Stimulated activated CD4-positive, alpha-beta T cell treated with anti-CD3 and anti-CD28 coated beads, Interleukin-4, amount 100 ng/mL, for 1 hour (primary cell): ENCODE measurements at places on chromosomes 2 and 18.

GRCh38 chr2:148273158-148273691, 252.3 kb downstream of the MBD5 start:
- DNase-seq = no peak

DNA sequence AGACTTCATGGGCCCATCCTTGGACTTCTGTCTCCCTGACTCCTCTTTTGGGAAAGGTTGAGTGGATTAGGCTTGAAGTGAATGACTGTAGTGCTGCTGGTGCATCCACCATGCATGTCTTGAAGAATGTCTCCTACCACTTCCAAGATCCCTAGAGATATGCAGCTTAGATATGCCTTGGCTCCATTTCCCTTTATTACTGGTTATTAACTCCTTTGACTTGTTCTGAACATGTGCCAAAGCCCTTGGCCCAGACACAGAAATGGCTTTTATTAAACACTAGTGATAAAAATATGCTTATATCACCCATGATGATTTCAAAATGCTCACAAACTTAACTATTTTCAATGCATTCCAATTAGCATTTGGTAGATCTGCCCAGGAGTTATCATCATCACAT, 90.0 kb upstream of the SLC14A2 start:
- no peak for DNase-seq

DNA sequence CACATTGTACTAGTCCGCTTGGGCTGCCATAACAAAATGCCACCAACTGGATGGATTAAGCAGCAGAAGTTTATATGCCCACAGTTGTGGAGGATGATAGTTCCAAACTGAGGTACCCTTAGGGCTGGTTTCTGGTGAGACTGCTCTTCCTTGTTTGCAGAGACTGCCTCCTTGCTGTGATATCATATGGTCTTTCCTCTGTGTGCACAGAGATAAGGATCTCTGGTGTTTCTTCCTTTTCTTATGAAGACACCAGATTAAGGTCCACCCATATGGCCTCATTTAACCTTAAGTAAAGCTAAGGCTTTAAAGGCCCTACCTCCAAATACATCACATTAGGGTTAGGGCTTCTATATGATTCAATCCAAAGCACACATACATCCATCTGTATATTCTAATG, 738.2 kb upstream of the GCFC2 start:
- DNase-seq = no peak

DNA sequence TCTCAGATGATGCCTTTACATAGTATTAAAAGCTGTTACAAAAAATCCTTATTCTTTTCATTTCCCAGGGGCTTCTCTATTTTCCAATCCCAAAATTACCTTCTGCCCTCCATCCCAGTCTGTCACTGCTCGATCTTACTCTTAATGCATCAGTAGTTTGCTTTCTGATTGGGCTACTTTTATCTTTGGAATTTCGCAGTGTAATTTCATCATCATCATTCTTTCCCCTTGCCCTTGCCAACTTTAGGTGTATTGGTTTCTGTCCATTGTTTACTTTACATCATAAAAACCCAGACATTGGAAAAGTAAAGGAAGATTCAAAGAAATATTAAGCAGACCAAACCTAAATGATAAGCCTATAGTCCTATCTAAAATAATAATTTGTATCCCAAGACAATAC, 457.2 kb downstream of the PIK3C3 start:
- no peak for DNase-seq

GRCh38 chr2:134333646-134334189, 79.8 kb downstream of the MGAT5 start:
- DNase-seq = no peak

GRCh38 chr2:171319164-171319810, 114.5 kb downstream of the METTL8 start:
- peak; percentile 35 for DNase-seq

DNA sequence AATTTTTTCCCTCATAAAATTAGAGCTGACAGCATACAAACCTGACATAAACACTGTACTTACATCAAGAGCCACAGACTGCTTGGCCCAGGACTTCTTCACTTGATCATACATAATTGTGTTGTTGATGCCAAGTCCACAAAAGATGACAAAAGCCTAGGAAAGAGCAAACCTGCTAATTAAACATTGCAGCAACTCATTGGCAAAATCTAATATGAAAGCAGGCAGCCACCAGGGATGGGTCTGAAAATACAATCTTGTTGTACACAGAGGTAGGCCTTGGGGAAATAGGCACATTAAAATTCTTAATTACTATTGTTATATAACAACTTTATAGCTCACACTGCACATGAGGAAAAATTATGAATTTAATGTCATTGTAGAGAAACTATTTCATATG, 255.8 kb downstream of the PDE11A start:
- DNase-seq = no peak

- DNase-seq = no peak
These were observed 4.4 kb downstream of the CCDC88A start for GRCh38 chr2:55415300-55415699.

DNA sequence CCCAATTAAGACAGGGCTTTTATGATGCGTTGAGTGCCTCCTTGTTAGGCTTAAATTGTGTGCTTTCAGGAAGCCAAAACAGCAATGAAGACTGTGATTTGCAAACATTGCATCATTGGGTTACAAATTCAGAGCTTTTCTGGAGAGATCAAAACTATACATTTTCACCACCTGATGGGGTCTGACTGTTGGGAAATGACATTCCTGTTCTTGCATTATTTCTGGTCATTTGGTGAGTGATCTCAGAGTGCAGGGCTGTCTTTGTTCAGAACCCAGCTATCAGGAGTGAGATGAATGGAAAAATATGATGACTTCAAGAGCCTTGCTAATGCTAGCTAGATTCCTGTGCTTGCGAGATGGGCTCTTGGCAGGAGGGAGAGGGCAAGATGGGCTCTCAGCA, 39.1 kb downstream of the SH3RF3 start:
- DNase-seq = no peak

DNA sequence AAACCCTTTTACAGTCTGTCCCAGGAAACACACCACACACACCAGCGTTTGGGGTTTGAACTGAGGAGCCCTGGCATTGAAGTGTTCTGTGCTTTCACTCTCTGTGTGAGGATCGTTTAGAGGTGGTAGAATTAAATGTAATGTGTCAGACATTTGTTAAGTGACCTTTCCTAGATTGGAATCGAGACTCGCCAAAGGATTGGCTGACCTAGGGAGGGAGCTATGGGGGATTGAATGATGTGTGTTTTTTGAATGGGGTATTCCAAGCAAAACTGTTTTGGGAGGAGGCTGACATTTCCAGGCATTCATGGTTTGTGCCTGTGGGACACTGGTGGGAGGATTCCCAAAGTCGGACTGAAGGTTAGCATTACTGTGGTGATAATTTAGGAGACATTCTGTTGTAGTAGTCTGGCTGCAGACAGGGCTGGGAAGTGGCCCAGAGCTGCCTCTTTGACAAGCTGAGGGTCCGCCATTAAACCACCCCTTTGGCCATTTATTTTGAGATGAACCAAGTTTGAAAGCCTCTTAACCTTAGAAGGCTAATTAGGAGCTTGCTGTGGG, 1.7 kb downstream of the MYO1B start:
- no peak for DNase-seq

DNA sequence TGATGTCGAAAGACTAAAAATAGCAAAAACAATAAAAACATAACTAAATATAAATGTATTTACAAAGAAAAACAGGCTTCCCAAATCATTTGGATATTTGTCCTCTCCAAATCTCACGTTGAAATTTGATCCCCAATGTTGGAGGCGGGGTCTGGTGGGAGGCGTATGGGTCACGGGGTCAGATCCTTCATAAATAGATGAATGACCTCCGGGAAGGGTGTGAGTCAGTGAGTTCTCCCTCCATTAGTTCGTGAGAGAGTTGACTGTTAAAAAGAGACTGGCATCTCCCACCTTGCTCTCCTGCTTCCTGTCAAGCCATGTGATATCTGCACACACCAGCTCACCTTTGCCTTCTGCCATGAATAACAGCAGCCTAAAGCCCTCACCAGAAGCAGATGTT, 703.0 kb downstream of the TMEM182 start:
- DNase-seq = no peak

DNA sequence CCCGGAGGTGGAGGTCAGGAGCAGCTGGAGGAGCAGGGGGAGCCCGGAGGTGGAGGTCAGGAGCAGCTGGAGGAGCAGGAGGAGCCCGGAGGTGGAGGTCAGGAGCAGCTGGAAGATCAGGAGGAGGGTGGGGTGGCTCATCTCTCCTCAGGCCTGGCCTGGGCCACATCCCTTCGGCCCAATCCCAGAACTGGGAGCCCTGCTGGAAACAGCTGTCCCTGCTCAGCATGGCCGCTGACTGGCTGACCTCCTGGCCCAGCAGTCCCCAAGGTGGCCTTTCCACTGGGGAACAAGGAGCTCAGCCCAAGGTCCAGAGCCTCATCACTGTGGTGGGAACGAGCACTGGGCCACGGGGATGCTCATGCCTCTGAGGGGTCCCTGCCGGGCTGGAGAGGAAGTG, 66.6 kb upstream of the LAPTM4A start:
- no peak for DNase-seq

DNA sequence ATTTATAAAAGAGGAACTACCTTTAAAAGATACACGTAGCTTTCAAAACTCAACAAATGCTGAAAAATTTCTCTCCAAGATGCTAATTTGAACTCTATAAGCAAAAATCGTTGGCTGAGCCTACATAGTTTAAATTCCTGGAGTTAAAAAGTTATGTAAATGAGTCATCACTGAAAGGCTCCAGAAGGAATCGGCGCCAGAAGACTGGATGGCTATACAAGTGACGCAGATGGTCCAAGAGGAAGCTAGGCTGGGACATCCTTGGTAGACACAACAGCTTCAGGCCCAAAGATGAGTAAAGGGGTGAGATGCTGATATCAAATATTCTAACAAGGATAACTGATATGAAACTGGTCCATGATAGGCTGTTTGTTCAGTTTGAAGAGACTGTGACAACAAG, 22.8 kb upstream of the DNAH6 start:
- no peak for DNase-seq

GRCh38 chr2:60796573-60797509, 40.8 kb downstream of the PAPOLG start:
- DNase-seq = no peak

- peak; percentile 16 for DNase-seq
These were observed 2.3 kb downstream of the ZNF513 start for GRCh38 chr2:27378096-27378808.

DNA sequence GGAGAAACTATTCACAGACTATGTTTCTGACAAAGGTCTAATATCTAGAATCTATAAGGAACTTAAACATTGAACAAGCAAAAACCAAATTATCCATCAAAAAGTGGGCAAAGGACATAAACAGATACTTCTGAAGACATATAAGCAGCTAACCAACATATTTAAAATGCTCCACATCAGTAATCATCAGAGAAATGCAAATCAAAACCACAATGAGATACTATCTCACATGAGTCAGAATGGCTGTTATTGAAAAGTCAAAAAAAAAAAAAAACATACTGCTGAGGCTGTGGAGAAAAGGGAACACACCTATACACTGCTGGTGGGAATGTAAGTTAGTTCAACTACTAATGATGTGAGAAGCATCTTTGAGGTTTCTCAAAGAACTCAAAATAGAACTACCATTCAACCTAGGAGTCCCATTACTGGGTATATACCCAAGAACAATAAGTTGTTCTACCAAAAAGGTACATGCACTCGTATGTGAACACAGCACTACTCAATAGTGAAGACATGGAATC, 220.4 kb upstream of the TFPI start:
- no peak for DNase-seq

DNA sequence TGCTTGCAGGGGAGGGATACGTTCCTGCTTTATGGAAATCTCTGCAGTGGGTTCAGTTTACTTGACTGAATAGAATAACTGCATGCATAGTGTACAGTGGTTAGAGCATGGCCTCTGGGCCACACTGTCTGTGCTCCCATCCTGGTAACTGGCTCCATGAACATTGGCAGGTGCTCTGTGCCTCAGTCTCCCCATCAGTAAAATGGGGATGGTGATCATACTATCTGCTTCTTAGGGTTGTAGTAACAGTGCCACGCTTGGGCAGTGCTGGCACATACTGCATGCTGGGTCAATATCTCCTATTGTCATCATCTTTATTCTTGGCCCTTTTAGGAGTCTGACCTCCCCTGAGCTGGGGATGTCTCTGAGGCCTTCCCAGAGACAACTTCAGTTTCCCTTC, 117.3 kb downstream of the CTIF start:
- no peak for DNase-seq

DNA sequence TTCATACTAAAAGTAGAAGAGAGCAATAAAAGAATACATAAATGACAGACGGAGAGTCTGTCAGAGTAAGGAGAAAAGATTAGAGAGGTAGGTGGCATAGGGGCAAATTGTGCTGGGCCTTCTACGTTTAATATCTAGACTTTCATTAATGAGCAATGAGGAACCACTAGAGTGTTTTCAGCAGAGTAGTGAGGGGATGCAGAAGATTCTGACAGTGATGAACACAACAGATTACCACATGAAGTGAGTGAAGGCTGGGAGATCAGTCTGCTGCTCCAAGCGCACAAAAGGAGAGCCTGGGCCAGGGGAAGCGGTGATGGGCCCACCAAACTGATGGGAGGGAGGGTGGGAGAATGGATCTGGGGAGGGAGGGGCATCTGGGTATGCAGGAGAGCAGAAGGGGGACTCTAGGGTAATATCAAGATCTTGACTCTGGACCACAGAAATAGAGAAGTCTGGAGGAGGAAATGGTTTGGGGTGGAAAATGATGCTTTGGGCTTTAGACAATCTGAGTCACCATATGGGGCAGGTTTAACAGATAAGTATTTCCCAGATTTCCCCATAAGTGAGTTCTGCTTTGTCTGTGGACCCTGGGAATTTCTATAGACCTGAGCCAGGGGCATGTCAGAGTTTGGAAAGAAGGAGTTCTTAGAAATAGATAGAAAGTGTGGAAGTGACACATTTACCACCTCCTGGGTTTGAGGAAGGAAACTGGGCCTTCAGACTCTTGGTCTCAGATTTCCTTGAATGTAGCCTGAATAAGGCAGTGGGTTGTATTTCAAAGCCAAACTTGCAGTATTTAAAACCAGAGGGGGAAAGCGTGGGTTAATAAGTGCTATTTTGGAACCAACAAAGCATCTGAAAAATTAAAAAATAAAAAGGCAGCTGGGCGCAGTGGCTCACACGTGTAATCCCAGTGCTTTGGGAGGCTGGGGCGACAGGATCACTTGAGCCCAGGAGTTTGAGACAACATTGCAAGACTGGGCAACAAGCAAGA, 15.0 kb upstream of the IL1A start:
- no peak for DNase-seq

GRCh38 chr2:134360745-134361487, 107.0 kb downstream of the MGAT5 start:
- no peak for DNase-seq

- DNase-seq = no peak
These were observed 2.7 kb upstream of the ASNSD1 start for GRCh38 chr2:189658306-189659212.

DNA sequence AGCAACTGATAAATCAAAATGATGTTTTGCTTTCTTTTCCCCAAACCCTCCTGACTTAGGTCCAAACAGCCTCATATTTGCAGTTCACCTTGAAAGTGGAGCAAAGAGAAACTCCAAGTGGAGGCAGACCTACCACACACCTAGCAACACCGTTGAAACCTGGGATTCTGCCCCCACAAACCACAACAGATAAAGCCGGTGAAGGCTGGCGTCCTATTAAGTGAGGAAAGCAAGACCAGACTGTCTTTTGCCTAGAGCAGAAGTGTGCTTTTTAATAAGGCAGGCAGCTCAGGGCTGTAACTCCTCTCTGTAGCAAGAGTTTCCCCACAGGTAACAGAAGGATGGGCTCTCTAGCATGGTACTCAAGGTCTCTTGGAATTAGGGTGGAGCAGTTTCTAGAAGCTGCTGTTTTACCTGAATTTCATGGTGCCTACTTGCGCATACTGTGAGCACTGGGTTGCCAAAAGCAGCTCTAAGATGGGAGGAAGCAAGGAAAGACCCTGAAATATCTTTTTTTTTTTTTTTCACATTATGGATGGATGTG, 336.9 kb downstream of the BCL11A start:
- no peak for DNase-seq

GRCh38 chr2:137348301-137348700, 583.0 kb downstream of the THSD7B start:
- DNase-seq = no peak
